ENCODE measurements at places on chromosomes 13 and 19.

DNA sequence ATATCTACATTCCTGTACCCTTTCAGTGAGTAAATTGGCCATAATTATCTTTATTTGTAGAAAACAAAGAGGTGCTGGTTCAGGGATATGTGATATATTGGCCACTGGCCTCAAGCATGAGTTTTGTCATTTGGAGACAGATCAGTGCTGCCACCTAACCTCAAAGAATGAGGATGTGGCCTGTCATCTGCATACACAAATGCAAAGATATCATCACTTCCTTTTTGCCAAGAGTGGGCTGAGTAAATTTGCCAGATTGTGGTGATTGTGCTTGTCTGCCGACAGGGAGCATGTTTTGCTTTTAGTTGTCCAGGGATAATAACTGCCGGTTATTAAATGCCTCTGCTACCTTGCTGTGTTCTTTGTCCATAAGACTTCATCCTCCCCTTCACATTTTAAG, 44.2 kb downstream of the WASF3 start:
- DNase-seq: no peak

- DNase-seq: no peak
Measured at GRCh38 chr13:102402290-102402689, 442 bp upstream of the FGF14 start.

- DNase-seq: no peak
Measured at GRCh38 chr19:49823472-49823871, 5.4 kb downstream of the MED25 start.

DNA sequence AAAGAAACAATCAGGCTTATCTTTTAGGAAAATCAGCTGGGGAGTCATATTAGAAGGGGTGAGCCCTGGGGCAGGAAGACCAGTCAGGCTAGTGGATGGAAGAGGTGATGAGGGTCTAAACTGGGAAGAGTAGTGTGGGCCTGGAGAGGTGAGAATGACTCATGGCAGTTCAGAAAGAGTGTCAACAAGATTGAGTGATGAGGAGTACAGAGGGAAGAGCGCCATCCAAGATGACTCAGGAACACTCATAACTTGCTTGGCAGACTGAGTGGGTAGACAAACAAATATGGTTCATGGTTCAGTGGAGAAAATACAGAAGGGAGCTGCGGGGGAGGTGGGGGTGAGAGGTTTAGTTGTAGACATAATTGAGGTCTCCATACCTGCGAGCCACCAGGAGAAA, 17.3 kb upstream of the CLDN10 start:
- no peak for DNase-seq

DNA sequence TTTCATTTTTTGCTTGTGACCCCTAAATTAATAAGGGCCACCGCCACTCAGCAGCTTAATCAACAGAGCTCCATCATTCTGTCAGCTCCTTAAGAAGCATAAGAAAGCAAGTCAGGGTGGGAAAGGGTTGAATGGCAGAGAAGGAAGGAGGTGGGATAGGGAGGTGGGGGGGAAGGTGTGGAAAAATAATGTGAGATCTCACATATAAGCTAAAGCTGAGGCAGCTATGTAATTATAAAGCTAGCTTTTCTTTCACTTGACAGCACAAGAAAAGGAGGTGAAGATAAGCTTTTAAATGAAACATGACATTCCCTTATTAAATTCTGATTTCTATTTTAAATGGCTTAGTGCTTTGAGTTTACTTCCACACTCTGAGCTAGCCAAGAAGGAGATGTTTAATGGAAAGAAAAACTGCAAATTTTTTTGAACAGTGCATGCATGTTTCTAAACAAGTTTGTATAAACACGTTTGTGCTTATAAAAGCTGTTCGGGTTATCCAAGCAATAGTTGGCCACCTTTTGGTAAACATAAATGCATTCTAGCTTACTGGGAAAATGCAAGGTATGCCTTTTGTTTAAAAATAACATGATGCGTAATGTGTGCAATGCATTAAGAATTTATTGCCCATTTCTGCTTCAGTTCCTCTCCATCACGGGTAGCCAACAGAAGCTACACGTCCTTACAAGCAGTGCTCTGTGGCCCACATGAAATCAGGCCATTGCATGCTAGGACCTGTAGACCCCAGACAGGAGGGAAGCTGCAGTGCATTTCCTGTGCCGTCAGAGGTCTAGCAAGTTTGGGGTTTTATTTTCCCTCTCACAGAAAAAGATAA, 96.2 kb downstream of the LHFPL6 start:
- no peak for DNase-seq

GRCh38 chr19:4051175-4052101, 15.3 kb downstream of the ZBTB7A start:
- no peak for DNase-seq

- DNase-seq: no peak
Measured at GRCh38 chr19:6374711-6375410, 872 bp downstream of the PSPN start.

DNA sequence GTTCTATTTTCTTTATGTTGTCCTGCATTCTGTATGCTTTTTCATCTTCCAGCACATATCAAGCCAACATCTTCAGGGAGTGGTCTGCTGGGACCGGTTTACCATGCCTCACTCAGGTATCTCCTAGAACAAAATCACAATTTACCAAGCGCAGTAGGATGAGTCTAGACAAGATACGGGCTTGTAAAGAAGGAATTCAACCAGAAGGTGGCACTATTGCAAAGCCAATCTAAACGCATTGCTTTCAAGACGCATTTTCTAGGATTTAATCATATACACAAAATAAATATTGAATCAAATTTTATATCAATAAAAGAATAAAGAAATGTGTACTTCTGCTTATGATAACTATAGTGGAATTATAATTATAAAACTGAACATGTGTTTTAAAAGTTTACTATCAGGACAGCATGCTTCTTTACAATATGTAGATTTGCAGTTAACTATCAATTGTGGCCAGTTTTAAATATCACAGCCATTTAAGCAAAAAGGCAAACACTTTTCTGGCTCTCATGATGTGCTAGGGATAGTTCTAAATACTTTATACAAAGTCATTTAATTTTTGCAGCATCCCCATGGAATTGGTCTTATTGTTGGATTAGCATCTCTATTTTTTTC, 16.1 kb upstream of the TPP2 start:
- DNase-seq: peak; percentile 33

DNA sequence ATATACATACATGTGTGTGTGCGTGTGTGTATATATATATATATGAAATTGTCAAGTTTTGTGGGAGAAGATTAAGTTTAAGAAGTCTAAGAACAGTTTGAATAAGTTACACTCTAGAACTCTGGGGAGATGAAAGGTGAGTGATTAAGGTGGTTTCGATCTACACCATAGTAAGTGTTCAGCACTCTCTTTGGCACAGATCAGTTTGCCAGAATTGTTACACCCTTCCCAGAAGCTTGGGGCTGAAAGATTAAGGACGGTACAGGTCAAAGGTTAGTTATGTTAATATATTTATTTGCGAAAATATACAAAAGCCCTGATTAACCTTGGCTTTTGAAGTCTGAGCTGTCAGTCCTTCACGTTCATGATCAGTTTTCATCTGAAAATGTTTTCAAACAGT, 309.1 kb downstream of the KLF5 start:
- DNase-seq: no peak

DNA sequence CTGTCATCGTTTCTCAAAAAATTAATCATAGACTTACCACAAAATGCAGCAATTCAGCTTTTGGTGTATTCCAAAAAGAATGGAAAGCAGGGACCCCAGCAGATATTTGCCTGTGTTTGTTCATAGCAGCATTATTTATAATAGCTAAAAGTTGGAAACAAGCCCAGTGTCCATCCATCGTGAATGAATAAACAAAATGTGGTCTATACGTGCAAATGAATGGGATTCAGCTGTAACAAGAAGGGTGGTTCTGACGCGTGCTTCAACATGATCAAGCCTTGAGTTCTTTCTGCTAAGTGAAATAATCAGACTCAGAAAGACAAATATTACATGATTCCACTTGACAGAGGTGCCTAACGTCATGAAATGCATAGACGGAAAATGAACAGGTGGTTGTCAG, 36.4 kb downstream of the PSG11 start:
- no peak for DNase-seq

DNA sequence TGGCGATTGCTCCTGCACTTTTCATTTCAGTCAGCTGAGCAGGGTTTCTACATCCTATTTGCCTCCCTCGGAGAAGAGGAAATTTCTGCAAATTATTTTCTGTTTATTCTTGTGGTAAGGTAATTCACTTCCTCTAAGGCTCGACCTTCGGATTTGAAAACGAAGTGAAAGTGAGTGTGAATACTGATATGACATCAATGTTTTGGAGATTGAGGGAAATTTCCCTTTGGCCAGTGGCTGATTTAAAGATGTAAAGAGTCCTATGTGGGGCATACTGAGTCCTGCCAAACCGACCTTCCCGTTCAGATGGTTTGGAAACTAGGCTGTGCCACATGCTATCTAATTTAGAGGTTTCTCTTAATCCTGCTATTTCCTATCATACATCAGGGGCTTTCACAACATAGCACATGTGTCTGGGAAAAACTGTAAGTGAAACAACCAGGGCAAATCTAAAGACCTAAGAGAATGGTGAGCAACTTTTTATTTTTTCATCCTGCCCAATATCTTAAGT, 112.3 kb downstream of the POSTN start:
- DNase-seq: no peak

DNA sequence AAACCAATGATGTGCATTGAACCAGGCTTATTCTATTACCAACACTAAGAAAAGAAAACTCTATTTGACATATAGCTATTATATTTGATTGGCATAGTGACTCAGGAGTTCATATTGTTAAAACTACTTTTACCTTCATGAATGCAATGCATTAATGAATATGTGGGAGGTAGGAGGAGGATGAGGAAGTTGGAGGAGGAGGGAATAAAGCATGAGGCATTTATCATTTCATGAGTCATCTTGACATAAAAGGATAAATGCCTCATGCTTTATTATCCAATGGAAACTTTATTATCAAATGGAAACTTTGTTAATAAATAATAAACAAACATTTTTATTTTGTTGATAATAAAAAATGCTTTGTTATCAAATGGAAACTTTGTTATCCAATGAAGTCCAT, 116.5 kb downstream of the SPRY2 start:
- DNase-seq: no peak

GRCh38 chr13:103066079-103066780, at the start of gene SLC10A2:
SLC10A2 (minus strand) TSS chr13:103066417; CDS start chr13:103066249, 168 bp downstream.
- DNase-seq: no peak

- DNase-seq: no peak
Measured at GRCh38 chr13:104181526-104182231, 1115.5 kb upstream of the SLC10A2 start.

DNA sequence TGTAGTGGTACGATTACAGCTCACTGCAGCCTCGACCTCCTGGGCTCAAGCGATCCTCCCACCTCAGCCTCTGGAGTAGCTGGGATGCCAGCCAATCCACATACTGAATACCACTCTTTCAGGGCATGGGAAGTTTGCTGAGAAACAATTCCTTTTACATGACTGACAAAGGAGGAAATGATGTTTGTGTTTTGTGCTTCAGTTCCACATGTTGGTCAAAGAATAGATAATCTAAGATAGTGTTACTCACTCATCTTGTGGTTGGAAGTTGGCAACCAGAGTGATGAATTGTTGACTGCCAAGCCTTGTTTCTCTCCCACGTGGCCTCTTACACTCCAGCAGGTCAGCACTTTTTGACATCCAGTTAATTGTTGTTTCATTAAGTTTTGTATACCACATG, 7.6 kb downstream of the MBD3L2B start:
- no peak for DNase-seq

DNA sequence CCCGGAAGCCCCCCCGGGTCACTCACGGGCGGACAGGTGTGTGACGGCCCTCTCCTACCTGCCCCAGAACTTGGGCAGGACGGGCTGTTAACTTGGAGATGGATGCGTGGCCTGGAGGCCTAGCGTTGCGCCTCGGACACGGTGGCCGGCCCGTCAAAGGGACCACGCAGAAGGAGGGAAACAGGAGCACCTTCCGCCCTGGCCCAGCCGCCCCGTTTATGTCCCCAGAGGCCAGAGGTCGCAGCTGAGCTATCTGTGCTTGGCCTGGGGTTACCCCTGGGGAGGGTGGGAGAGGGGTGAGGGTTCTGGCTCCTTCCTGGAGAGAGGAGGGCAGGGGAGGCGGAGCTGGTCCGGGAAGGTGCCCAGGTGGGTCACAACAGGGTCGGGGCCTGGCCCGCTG, 35.6 kb downstream of the GADD45B start:
- no peak for DNase-seq

DNA sequence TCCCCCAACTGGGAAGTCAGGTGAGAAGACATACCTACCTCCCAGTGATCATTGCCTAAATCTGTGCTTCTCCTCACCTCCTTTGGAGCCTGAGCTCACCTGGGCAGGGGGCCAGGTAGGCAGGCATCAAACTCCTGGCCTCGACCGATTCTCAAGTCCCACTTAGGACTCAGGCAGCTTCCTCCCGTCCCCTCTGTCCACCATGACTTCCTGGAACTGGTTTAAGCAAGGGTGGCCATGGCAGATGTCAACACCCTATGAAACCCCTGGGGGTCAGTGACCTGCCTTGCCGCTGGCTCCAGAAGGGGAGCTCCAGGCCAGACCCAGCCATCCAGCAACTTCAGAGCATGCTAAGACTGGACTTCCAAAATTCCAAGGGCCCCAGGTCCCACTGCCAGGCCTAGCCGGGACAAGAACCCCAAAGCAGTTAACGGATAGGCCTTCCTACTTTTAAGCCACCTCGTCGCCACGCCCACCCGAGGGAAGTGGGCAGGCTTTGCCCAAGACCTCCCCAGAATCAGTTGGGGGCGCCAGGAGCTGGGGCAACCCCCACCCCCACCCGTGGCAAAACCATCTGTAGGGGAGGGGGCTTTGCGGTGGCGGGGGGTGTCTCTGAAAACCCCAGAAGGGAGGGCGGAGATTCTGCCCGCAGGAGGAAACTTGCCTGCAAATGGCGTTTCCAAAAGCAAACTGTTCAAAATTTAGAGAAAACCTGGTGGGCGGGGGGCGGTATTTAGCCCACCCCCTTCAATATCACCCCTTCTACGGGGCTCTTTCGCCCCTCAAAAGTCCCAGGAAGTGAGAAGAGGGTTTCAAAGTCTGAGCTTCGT, 657 bp downstream of the PLIN3 start:
- DNase-seq: no peak

DNA sequence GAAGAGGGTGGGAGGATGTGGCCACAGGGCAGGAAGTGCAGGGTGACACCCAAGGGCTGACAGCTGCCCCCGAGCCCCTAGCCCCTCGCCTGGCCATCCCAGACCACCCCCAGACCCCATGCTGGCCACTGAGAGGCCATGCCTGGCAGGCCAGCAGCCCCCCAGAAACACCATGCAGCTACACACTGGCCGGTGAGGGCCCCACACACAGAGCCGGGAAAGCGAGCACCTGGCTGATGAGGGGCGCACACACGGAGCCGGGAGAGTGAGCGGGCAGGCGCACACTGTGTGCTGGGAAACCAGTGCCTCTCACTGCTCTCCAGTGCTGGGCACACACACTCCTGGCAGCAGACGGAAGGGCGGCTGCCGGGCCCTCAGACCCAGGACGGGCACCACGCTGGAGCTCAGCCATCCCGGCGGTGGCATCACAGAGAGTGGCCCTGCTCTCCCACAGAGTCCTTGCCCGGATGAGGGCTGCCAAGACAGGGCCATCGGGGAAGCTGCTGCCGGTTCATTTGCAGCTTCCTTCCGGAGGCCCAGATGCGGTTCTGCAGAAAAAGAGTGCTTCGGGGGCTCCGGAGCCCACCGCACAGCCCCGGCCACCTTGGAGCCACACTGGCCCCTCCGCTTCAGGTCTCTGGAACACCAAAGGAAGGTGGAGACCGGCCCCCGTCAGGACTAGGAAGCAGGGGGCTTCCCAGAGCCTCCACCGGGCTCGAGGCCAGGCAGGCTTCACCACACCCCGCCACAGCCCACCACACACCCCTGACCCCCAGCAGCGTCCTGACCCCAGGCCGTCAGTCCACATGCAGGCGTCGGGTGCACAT, 76.4 kb downstream of the SPACA7 start:
- DNase-seq: no peak

GRCh38 chr13:97944396-97945029, 9.0 kb upstream of the IPO5 start:
- no peak for DNase-seq

All from NCI-H1417 treated with DMSO at 0.1 percent for 48 hours (cell line).